Spinal cord (tissue), 10 donors: ENCODE measurements at places on chromosomes 6 and 20. TPM values are rescaled to one million over a fixed set of nuclear protein-coding genes. Genes with fewer than 3 reads are reported as not detected.

FAXC gene
- total RNA-seq, result 11.7 TPM

TAGAP gene
- 7.7 TPM for total RNA-seq

- DNase-seq, result no peak
Observed at GRCh38 chr6:135116571-135116970, 61.9 kb upstream of the HBS1L start.

- DNase-seq, result no peak
Observed at GRCh38 chr6:149060985-149061760, 256.3 kb upstream of the TAB2 start.

DNA sequence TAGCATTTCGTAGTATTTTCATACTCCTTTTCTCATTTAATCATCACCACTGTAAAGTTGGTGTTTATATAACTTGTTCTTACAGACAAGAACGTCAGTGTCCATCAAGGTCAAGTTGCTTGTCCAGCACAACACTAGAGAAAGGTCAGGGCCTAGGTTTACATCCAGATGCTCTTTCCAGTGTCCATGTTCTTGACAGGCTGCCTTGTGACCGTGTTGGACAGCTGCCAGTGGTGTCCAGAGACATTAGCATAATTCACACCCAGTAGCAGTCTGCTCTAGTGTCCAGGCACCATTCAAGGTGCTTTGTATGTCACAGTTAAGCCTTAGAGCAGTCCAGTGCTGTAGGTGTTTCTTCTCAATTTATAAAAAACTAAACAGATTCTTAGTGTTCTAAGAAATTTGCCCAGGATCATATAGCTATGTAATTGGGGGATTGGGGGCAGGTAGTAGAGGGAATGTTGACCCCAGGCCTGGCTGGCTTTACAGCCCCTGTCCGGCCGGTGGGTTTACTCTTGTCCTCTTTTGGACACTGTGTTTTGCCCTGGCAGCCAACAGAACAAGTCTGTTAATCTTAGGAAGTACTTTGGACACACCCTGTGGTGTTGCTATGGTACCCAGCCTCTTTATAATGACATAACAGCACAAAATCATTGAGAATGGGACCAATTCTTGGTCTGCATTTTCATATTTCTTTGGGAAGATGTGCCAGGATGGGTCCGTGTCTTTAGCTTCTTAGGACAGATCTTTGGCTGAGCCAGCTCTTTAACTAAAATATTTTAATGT lies 8.0 kb downstream of the STK35 start:
- DNase-seq, result no peak

- peak; percentile 59 for DNase-seq
Observed at GRCh38 chr6:26197933-26198721, 110.9 kb downstream of the HFE start.

DNA sequence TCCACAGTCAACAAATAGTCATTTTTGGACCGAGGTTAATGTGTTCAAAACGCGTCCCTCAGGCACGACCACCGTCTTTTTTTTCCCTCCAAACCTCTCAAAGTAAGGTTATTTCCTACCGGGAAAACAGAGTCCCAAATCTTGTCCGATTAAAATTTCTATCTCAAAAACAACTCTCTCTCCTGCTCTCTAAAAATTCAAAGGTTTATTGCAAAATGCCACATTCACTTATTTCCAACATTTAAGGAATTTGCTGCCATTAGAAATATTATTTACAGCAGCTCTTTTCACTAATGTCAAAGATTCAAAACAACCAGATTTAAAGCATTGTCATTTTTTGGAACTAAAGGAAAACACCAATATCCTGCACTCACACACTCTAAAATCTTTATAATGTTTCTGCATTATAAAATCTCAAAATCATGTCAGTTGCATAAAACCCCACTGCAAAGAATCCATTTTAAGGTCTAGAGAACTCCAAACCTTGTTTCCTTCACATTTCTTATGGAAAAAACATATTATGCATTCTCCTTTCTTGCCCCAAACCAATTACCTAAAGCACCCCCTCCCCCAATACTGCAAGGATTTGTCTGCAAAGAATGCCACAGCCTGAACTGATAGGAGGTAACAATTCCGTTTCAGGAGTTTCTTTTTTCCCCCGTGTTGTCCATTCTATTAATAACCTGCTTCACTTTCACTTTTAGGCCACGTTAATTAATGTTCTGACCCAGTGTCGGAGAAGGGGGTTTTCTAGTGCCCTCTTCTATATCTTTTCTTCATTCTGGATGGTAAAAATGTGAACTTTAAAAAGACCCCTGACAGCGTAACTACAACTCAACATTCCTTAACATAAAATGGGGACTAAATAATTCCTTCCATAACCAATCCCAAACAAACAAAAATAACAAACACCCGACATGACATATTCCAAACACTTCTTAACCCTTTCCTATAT lies 1.4 kb downstream of the NRN1 start:
- peak; percentile 77 for DNase-seq

GRCh38 chr20:17010181-17010580 lies 216.7 kb upstream of the PCSK2 start:
- DNase-seq, result no peak
